ENCODE measurements at places on chromosomes 11 and 22.
A peak's percentile ranks its signal among the peaks of the same experiment; 100 is the strongest.

- peak; percentile 4 for DNase-seq
Observed at GRCh38 chr22:24437741-24438328, 10.4 kb downstream of the ADORA2A start.

GRCh38 chr11:130431801-130432200, 3.4 kb upstream of the ADAMTS8 start:
- no peak for DNase-seq

- no peak for DNase-seq
Observed at GRCh38 chr11:44793350-44794090, 66.8 kb downstream of the TSPAN18 start.

DNA sequence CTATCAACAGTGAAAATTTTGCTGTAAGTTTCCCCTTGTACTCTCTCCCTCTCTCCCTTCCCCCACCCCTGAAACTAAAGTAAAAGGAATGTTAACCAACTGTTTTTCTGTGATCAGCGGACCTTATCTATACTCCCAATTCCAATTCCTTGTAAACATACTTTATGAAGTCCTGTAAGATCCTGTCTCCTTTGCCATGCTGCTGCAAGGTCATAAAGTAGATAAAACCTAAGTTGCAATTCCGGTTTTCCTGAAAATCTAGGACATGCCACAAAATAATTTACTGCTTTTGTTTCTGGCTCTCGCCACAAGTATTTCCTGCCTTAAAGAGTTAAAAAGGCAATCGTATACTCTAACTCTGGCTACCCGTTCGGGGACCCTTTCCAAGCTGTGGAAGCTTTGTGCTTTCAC, 1469.0 kb downstream of the LRRC4C start:
- DNase-seq, result no peak

DNA sequence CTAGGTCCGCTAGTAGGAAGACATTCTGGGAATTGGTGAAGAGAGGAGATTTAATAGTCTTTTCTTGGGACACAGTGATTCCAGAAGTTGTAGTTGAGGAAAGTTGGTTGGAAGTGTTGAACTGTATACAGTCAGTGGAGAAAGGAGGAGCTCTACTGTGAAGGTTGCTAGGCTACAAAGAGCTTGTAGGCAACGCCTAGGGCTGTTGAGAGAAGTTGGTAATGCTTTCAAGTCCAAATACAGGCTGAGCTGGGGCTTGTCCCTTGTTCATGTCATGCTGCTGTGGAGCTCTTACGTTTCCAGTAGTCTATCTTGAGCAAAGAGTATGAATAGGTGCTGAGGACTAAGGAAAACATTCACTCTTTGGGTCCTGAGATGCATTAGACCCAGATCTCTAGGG, 1.1 kb downstream of the TBCEL start:
- DNase-seq, result no peak

- DNase-seq, result peak; percentile 24
Observed at GRCh38 chr11:47257517-47258316, at the start of gene NR1H3. TSS of gene NR1H3 (plus strand) at chr11:47257996. CDS start at chr11:47259217, 1,221 bp downstream.

DNA sequence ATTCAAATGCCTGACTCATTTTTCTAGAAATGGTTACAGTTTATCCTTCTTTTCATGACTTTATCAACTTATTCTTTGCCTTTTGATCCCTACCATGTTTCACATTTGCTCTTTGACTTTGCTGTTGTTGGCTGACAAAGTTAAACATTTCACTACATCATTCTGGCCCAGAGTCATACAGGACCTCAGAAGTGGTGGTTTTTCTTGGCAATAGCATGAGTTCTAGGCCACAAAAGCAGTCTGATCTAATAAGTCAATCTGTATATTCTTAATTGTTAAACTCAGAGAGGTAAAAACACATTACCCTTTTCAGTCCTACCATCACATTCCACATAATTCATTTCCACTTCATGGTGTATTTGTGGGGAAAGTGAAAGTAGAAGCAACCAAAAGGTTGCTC, 763.2 kb upstream of the TENM4 start:
- no peak for DNase-seq

DNA sequence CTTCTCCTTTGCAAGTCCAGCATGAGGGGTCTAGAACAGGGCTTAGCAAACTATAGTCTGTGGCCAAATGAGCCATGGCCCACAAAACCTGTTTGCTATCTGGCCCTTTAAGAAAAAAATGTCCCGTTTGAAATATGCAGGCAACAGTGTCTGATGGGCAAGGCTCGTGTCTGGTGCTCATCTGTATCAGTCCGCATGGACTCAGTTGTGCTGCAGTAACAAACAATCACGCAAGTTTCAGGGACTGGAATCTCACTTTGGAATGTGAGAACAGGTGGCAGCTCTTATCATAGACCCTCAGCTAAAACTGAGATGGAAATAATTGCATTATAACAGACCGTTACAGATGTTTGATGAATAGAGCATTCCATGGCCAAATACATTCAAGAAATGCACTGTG, 19.1 kb upstream of the PVALB start:
- no peak for DNase-seq

DNA sequence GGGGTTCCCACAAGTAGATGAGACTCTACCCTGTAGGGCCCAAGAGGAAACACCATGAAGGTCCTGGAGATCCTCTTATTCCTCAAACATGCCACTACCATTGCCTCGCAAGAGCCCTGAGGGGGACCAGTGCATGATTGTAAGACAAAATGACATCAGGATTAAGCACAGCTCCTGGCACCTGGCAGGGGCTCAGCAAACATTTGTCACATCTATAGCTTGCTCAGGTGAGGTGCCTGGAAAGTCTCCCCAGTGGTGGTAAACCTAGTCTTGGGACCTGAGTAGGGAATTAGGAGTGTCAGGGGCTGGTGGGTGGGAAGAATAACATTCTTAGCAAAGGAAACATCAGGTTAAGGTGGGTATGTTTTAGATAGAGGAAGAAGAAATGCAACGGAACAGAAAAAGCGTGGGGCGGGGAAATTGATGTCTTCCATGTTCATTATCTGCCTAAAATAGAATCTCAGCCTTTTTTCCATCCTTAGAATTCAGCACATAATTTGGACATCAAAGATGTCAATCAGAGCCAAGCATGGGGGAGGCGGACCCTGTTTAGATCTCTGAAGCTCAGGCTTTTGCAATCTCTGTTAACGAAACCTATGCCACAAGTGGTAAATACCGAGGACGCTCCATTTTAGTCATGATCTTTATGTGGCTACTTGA, 924 bp downstream of the YPEL1 start:
- no peak for DNase-seq

All from stimulated activated naive CD8-positive, alpha-beta T cell treated with anti-CD3 and anti-CD28 coated beads, Interleukin-15, Interleukin-2, amounts not matched to agents 100 U/mL and 50 U/mL, for 24 hours (primary cell).